Kidney (tissue), 22 donors: ENCODE measurements at places on chromosomes 1 and 21.

DNA sequence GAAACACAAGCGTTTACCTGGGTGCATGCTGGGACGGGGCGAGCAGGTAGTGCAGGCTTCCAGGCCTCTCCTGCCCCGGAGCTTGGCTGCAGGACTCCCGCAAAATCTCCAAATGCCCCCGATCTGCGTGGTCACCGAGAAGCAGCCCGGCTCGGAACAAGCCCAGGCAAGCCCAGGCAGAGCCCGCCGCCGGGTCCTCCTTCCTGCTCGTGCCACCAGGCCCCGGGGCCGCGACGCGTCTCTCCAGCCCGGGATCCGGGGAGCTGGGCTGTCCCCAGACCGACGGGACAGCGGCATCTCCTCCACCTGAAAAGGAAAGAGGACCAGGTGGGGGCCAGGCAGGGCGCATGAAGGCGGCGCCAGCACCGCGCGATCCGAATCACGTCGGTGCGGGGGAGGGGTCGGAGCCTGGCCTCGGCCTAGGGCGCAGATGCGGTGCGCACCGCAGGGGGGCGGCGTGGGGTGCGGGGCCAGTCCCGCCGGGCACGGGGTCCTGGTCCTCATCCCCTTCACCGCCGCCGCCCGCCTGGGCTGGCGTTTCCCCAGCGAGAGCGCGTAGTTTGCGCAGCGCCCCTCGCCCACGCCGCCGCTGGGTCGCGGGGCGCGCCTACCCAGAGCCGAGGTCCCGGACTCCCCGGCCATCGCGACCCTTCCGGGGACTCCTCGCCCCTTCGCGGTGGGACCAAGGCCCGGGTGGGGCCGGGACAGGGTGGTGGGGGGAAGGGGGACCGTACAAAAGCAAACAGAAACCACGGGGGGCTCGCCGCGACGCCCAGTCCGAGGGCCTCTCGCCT lies 52.4 kb upstream of the H6PD start:
- no peak for DNase-seq

- no peak for DNase-seq
Measured at GRCh38 chr1:22500058-22500457, 48.4 kb downstream of the ZBTB40 start.

- no peak for DNase-seq
Measured at GRCh38 chr1:7610936-7611335, 160.2 kb upstream of the VAMP3 start.

GRCh38 chr1:223549740-223550139 lies 115.8 kb downstream of the CAPN8 start:
- no peak for DNase-seq

DNA sequence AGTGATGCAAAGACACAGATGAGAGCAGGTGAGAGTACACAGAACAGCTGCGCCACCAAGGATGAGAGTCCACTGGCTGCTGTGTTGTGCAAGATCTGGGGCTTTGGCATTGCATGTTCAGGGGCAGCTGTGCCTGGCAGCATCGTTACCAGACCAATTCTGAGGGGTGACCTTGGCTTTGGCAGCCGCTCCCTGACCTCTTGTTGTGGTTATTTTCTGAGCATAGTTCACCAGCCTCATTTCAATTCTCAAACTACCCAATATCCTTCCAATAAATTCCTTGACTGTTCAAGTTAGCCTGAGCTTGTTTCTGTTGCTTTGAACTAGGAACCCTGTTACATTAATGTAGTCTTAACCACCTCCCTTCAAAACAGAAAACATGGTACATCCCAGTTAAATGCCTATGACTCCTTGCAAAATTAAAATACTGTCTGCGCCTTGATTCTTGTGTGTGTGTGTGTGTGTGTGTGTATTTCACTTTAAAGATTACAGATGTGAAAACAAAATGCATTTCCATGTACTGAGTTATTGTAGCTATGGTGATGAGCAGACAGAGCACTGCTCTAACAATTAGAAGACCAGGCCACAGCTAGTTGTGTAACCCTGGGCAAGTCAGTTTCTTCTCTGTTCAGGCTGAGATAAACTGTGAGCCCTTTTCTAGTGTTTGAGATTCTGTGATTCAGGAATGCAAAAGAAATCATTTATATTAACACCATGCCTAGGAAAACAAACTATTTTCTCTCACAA lies 106.3 kb upstream of the GUCA2B start:
- DNase-seq, result no peak

DNA sequence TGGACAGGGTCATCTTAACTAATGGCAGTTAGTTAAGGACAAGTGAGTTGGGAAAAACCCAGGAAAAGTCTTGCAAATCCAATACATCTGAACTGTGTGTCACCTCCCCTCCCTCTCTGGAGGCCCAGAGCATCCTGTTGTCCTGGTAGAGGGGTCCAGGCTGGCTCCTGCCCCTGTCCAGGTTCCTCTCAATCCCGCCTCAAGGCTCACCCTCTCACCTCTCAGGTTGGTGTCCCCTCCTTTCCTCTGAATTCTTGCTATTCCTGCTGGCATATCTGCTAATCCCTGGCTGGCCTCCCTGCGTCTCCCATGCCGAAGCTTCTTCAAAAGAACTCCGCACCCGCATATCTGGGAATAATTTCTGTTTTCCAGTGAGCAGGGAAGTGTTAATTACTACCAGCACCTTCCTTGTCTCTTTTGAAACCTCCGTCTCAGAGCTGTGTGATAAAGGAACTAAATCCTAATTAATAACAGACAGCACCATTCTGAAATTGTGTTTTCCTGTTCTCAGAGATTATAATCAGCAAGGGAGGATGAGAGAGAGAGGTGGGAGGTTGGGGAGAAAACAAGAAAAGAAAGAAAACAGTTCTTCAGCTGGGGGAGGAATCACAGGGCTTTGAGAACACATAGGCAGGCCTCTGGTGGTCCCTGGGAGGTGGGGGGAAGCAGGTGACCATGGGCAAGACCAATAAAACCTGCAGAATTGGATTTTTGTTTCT lies 568.0 kb downstream of the PTPRU start:
- peak; percentile 37 for DNase-seq

DNA sequence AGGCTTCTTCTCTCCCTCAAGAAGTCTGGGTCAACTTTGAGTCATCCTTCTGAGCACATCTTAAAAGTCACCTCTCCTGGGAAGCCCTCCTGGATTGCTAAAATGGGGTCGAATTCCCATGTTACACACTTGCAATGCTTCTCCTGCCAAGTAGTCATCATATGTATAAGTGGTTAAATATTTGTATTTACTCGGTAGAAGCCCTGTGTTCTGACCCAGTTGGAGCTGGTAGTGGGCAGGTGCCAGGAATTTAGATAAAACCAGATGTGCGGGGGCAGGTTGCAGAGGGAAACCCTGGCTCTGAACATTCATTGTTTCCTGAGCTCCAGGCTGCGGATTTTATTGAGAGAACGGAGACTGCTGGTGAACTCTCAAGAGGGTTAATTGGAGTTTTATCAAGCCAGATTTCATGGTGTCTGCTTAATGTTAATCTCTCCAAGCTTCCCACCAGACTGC lies 52.8 kb upstream of the RPL11 start:
- DNase-seq, result no peak

- DNase-seq, result no peak
Measured at GRCh38 chr1:219629296-219629880, 16.5 kb upstream of the ZC3H11B start.

GRCh38 chr1:3207217-3207848 lies 138.3 kb downstream of the PRDM16 start:
- DNase-seq, result peak; percentile 50

DNA sequence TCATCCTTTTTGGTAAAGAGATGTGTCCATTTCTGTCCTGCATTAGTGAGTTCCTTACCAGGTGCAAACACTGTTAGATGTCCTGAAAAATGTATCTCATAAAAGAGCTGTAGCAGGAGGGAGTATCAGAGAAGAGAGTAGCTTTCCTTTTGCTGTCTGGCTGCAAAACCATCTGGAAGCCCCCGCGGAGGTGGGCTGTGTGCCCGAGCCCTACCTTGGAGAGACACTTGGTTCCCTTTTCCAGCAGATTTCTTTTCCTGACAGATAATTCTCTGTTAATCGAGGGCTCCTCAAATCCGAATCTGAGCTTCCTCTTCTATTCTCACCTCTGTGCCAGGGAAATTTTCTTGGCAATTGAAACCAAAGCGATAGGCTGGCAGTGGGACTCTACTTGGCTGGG lies 53.0 kb downstream of the KIF26B start:
- no peak for DNase-seq

GRCh38 chr1:80457409-80457808 lies 1343.3 kb upstream of the ADGRL2 start:
- DNase-seq, result no peak

DNA sequence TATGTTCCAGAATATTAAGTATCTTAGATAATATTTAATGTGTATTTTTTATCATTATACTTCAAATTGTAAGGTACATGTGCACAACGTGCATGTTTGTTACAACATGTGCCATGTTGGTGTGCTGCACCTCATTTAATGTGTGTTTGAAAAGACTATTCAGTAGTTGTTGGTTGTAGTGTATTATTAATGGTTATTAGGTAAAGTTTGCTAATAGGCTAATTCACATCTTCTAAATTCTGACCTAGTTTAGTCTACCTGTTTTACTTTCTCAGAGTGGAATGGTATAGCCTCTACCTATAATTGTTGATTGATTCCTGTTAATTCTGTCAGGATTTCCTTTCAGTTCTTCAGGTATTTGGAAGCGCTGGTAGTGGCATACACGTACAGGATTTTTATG lies 153.0 kb downstream of the NCAM2 start:
- DNase-seq, result no peak

DNA sequence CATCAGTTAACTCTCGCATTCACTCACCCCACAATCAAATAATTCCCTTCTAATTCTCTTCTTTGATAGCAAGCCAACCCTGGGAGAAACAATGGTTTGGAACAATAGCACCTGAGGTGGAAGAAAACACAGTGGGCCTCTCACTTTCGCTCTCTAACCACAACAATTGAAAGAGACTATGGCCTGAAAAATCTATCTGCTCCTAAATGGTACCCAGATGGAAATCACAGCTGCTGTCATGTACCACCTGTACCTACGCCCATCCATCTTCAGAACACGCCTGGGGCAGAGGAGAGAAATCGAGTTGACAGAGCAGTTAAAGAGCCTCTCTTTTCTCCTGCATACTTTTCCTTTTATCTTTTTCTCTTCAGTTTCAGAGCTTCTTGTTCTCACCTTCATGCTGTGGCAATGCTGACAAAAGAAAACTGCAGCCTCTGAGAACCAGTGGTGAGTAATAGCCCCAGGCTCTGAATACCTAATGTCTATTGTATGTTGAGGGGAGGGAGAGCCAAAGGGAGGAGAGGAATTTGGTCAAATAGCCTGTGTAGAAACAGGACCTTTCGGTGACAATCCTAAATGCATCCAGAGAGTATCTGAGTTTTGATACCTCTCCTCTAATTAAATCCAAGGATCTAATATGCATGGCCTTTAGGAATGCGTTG lies 57.7 kb downstream of the ZC3H11B start:
- no peak for DNase-seq

- DNase-seq, result no peak
Measured at GRCh38 chr1:235617808-235618207, 31.8 kb downstream of the GNG4 start.

GRCh38 chr21:39153842-39154241 lies 29.4 kb downstream of the PSMG1 start:
- DNase-seq, result no peak

GRCh38 chr1:153360190-153360589 lies 2.5 kb downstream of the S100A9 start:
- peak; percentile 13 for DNase-seq

DNA sequence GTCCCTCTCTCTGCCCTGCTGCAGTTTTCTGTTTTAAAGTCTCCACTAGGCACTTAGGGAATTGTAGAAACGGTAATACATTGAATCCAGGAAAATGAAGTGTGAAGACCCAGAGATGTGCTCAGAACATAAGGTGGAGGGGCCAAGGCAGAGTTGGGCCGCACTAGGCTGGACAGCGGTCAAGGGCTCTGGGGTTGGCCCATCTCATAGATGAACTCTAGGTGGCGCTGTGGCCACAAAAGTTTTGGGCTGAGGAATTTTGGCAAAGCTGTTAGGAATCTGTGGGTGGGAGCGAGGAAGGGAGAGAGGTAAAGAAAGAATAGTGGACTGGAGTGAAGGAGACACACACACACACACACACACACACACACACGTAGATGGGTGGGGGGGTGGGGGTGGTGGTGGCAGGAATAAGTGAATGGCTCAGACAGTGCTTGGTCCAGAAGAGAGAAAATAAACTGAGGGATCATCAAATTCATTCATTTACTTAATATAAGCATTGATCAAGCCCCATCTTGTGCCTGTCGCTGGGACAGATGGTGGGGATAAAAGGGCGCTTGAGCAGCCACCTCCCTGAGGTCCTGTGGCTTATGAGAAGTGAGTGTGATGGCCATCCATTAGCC lies 258.5 kb downstream of the TRABD2B start:
- peak; percentile 78 for DNase-seq

DNA sequence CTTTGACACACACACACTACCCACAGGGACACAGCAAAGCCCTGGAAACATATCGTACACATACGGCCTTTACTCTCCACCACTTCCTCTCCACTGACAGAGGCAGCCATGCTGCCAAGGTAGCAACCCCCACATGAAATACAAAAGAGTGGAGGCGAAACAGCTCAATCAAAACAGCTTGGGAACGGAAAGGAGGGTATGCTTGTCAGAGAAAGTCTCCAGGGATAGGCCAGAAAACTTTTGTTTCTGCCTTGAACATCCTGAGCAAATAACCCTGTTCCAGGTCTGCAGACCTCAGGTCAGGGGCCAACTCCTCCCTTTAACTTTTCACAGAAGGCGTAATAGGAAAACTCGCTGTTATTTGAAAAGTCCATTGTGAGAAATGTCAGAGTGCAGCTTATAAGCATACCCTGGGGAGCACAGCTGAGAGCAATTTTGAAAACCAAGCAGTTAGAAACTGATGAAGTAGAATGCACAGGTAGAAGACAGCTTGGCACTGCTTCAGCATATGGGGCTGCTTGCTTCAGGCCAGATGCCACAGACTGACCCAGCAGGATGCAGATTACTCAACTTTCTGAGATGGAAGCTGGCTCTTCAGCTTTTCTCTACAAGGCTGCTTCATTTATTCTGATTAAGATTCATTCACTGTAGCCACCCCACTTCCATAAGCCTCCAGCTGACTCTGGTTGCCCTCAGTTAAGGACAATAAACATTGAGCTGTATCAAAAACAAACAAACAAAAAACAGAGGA lies 18.0 kb downstream of the KIAA0319L start:
- no peak for DNase-seq

- peak; percentile 56 for DNase-seq
Measured at GRCh38 chr21:37700641-37701202, 215.5 kb downstream of the KCNJ6 start.

DNA sequence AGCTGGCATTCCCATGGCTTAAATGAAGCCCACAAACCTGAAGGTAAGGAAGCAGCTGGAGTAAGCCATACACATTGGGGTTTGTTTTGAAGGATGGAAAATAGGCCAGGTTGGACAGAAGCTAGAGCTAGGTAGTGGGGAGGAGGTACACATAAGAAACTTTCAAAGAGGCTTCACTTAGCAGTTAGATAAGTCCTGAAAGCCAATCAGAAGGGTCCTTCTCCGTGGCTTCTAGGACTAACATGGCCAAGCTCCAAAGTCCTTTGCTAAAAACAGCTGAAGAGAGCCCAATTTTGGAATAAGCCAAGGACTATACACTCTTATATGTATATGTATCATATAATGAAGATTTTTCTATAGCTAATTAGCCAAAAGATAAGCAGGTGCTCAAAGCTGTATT lies 1.8 kb downstream of the EYA3 start:
- DNase-seq, result no peak
